Chondrocyte (in vitro differentiated cells): ENCODE measurements at places on chromosomes 1 and 21. TPM values are rescaled to one million over a fixed set of nuclear protein-coding genes. Genes with fewer than 3 reads are reported as not detected.
A peak's percentile ranks its signal among the peaks of the same experiment; 100 is the strongest.

- no peaks in the 10 kb centered on the region for H3K4me1 ChIP-seq
- no peak overlapping the region for H3K4me3 ChIP-seq
- H3K27ac ChIP-seq: no peak overlapping the region
- no peaks in the 10 kb centered on the region for H3K36me3 ChIP-seq
- H3K27me3 ChIP-seq: peaks cover 2% of the 10 kb centered on the region
Observed at GRCh38 chr1:107048241-107048640, 8.2 kb upstream of the PRMT6 start.

Gene AZIN2
- 3.5 to 12.4 TPM (median 5.8 TPM) in 3 replicates for total RNA-seq

DNA sequence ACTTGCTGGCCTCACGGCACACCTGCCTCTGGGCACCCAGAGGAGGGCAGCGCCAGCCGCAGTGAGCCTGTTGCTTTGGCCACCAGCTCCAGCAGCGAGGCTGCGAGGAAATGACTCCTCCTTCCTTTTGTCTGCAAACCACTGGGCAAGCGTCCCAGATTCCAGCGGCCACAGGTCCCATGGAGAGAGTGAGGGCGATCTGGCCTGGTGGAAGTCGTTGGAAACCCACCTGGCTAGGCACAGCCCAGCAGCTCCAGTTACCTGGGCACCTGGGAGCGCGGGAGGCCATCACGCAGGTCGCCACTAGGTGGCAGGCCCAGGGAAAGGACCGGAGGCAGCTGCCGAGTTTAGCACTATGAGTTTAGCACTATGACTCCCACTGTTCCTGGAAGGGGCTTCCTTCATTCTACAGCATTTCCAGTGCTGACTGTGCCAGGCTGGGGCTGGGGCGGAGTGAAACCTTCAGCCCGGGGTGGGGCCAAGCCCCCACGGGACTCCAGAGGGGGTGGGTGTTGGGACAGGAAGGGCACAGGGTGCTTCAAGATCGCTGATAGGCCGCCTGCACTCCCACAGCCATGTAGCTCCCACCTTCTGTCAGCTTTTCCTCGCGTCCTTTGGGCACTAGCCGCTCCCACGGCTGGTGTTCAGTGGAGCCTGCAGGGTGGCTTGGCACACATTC is 1.1 kb upstream of the ESPN start:
- peak overlapping the region; percentile 25 for H3K4me3 ChIP-seq
- H3K4me1 ChIP-seq: peaks cover 21% of the 10 kb centered on the region
- no peaks in the 10 kb centered on the region for H3K36me3 ChIP-seq
- peaks cover 33% of the 10 kb centered on the region for H3K27me3 ChIP-seq
- H3K27ac ChIP-seq: no peak overlapping the region

DNA sequence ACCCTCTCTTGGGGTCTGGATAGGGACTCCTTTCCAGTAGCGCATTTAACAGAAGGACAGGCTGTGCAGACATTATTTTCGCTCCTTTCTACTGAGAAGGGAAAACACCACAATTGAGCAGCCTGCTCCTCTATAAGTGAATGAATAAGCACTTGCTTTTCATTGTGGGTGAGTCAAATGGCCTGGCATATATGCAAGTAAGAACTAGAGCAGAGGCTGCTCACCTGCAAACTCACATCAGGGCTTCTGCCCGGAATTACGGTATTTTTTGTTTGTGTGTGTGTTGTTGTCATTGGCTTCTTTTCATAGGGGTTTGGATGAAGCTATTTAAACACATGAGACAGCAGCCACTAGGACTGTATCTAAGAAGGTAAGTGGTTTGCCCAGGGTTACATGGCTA is 200.1 kb upstream of the CAMK1G start:
- no peak for DNase-seq
- no peaks in the 10 kb centered on the region for H3K27me3 ChIP-seq
- H3K27ac ChIP-seq: no peak overlapping the region
- no peaks in the 10 kb centered on the region for H3K36me3 ChIP-seq

DNA sequence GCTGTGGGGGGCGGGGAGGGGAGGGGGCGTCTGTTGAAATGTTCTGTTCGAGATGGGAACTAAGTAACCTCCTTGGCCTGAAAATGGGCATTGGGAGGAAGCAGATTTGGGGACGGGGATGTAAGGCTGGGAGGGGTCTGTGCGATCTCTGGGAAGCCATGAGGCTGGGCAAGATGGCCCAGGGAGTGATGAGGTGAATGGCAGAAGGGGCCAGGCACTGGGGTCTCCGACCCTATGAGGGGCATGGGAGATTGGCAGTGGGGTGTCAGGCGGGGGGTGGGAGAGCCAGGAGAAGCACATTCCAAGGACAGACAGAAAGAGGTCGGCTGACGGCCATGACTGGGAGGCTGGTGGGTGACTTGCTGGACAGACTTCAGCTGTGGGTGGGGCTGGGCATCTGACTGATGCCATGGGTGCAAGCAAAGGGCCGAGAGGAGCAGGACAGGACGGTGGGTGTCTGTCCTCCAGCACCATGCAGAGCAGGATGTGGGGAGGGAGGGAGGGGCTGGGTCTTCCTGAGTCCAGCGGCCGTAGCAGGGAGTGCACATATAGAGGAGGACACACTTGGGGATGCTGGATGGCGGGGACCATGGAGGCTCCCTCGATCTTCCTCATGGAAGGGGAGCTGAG is 30.0 kb upstream of the COL18A1 start:
- H3K36me3 ChIP-seq: peaks cover 3% of the 10 kb centered on the region
- H3K27me3 ChIP-seq: no peaks in the 10 kb centered on the region
- no peak overlapping the region for H3K27ac ChIP-seq
- DNase-seq: peak; percentile 68
- H3K4me1 ChIP-seq: peaks cover 20% of the 10 kb centered on the region

DNA sequence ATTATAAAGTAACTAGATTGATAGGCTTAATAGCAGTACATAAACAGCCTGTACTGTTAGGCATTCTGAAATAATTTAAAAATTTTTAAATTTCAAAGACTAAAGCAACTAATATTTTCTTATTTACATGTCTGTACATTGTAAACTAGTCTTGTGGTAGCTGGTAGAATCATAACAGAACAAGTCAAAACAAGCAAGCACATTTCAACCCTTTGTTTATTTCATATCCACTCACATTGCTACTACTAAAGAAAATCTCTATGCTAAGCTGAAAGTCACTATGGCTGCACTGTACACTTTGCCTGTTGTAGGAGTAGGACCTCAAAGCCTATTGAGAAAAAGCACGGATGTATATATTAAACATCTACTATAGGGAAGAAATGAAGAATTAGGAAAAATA is 738.2 kb upstream of the ADGRL4 start:
- no peak for DNase-seq
- H3K27me3 ChIP-seq: no peaks in the 10 kb centered on the region
- no peaks in the 10 kb centered on the region for H3K36me3 ChIP-seq
- no peak overlapping the region for H3K27ac ChIP-seq
- no peak overlapping the region for H3K4me3 ChIP-seq
- no peaks in the 10 kb centered on the region for H3K4me1 ChIP-seq

- H3K4me3 ChIP-seq: no peak overlapping the region
- peaks cover 54% of the 10 kb centered on the region for H3K36me3 ChIP-seq
- no peak for DNase-seq
- peaks cover 43% of the 10 kb centered on the region for H3K4me1 ChIP-seq
- H3K27me3 ChIP-seq: no peaks in the 10 kb centered on the region
- no peak overlapping the region for H3K27ac ChIP-seq
Observed at GRCh38 chr1:214364386-214364785, 83.4 kb downstream of the SMYD2 start.
